NCI-H1105 (cell line): ENCODE measurements at places on chromosomes 6 and 20.

DNA sequence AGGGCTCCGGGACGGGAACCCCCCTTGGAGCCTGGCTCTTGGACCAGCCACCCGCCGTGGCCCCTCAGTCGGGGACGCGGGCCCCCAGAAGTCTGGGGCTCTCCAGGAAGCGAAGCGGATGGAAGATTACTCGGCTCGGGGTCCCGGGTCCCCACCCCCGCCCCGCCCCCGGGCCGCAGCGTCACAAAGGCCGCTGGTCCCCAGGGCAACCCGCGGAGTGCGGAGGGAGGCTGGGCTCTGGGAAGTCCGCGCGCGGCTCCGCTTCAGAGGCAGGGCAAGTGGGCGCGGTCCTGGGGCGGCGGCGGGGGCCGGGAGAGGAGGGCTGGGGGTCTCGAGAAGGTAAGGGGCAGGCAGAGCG, at the start of gene FNDC11:
Gene FNDC11, plus strand, starts transcription at position 227 of the 358 bp plus-strand sequence. CDS start 1,505 bp downstream, outside the sequence.
- no peak for DNase-seq

- DNase-seq = no peak
Measured at GRCh38 chr20:328027-328974, 2.9 kb downstream of the SOX12 start.

DNA sequence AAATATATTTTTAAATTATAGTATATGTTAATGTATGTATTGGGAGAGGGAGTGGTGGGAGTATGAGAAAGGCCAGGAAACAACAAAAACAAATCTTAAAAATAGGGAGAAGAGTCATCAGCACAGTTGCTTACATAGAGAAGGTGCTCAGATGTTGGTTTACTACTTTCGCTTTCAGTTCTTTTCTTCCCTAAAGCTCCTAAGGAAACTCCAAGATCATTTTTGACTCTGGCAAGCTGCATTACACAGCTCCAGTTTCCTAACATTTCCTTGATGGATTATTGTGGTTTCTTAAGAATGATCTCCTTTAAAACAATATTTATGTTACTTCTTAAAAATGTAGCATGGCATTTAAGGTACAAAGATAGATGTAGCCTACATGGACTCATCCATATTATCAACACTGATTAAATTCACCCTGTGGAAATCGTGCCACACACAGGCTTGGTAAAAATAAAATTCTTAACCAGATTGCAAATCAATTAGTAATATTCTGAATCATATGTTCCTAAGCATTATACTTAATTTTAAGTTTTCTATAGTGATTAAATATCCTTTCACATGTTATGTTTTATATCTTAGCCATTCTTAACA, 118.0 kb upstream of the MAN1A1 start:
- no peak for DNase-seq

DNA sequence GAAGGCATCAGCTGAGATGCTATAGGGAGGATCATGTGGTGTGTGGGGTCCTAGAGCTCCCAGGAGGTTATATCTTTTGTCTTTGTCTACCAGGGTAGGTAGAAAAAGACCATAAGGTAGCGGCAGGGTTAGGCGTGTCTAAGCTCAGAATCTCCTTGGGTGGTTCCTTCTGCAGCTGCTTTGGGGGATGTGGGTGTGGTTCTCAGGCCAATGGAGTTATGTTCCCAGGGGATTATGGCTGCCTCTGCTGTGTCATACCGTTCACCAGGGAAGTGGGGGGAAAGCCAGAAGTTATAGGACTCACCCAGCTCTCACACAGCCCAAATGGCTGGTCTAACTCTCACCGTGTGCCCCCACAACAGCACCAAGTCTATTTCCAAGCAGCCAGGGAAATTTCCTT, 107.4 kb upstream of the ADGRB3 start:
- DNase-seq = no peak

DNA sequence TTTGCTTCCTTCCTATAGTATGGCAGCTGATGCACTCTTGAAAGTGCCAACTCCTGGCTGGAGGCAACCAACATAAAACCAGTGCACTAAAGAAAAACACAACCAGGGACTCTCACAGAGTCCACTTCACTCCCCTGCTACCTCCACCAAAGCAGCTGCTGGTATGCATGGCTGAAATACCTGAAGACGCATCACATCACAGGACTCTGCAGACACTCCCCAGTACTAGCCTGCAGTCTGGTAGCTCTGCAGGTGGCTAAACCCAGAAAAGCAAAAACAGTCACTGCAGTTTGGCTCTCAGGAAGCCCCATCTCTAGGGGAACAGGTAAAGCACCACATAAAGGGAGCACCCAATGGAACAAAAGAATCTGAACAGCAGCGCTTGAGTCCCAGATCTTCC, 473.0 kb upstream of the SPTLC3 start:
- no peak for DNase-seq

- DNase-seq = no peak
Measured at GRCh38 chr6:30207619-30208295, 5.4 kb downstream of the TRIM26 start.

DNA sequence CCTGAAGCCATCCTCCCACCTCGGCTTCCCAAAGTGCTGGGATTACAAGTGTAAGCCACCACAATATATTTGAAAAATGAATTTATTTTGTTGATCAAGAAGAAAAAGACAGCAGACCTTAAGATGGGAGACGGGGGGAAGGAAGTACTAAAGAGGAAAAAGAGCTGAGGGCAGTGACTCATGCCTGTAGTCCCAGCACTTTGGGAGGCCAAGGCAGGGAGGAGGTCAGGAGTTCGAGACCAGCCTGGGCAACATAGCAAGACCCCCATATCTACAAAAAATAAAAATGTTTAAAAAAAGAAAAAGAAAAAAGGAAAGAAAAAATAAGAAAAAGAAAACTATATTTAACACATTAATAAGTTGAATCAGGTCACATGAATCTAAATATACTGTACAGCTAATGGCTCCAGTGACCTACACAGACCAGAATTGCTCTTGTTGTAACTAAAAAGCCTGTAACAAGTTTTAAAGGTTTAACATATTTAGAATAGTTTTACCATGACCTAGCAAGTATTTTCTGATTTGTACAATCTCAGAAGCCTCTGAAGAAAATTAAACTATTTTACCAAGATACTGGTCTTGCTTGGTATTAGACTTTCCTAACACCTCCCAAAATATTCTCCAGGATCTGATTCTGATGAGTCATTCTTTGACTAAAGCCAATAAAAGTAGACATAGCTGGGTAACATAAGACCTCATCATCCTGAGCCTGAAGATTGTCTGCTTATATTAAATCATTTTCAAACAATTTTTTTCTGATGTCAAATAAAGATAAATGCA, 4.3 kb upstream of the AKIRIN2 start:
- no peak for DNase-seq

DNA sequence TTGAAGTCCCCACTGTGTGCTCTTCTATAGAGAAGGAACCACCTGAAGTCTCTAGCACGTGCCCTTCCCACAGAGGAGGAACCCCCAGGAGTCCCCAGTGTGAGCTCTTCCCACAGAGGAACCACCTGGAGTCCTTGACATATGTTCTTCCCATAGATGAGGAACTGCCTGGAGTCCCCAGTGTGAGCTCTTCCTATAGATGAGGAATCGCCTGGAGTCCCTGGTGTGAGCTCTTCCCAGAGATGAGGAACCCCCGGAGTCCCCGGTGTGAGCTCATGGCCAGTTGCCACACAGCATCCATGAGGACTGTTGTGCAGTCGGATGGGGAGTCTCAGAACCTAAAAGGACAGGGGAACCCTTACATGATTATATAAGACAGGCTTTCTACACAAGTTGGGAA, 158.1 kb upstream of the THBS2 start:
- DNase-seq = no peak

- no peak for DNase-seq
Measured at GRCh38 chr6:93176070-93176469, 243.3 kb downstream of the EPHA7 start.

- DNase-seq = no peak
Measured at GRCh38 chr20:45104786-45105185, 3.9 kb upstream of the KCNS1 start.

DNA sequence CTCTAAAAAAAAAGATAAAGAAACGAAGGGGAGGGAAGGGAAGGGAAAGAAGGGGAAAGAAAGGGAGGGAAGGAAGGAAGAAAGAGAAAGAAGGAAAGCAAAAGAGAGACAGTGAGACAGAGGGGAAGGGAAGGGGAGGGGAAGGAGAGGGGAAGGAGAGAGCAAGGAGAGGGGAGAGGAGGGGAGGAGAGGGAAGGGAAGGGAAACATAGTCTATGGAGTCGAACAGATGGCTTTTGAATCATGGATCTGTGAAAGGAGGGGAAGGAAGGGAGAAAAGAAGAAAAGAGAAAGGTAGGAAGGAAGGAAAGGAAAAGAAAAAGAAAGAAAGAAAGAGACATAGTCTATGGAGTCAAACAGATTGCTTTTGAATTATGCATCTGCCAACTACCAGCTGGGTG, 16.7 kb upstream of the NCOA6 start:
- DNase-seq = no peak

- no peak for DNase-seq
Measured at GRCh38 chr6:22132656-22133055, 164.2 kb downstream of the PRL start.

DNA sequence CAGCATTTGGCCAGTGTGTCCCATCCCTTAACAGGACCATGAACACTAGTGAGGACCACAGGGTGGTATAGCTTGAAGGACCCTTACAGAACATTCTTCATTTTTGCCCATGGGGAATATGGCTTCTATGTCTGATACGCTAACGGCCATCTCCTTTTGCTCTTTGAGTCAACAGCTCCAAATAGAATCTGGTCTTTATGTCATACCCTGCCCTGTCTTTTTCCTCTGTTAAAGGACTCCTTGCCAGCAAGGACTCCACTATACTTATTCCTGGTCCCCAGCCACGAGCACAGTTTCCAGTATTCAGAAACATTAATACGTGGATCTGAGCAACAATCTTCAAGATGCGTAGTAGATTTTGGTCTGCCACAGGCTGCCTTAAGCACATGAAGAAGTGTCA, 22.5 kb downstream of the SERPINB1 start:
- no peak for DNase-seq

GRCh38 chr6:164502833-164503232, 806.6 kb downstream of the C6orf118 start:
- DNase-seq = peak; percentile 36

GRCh38 chr6:71533939-71534379, 245.3 kb downstream of the OGFRL1 start:
- no peak for DNase-seq
